ENCODE measurements at places on chromosomes 16 and 17.

GRCh38 chr16:84252184-84252583 lies 12.4 kb upstream of the KCNG4 start:
- DNase-seq = no peak

GRCh38 chr17:27284811-27285415 lies 9.0 kb upstream of the WSB1 start:
- no peak for DNase-seq

DNA sequence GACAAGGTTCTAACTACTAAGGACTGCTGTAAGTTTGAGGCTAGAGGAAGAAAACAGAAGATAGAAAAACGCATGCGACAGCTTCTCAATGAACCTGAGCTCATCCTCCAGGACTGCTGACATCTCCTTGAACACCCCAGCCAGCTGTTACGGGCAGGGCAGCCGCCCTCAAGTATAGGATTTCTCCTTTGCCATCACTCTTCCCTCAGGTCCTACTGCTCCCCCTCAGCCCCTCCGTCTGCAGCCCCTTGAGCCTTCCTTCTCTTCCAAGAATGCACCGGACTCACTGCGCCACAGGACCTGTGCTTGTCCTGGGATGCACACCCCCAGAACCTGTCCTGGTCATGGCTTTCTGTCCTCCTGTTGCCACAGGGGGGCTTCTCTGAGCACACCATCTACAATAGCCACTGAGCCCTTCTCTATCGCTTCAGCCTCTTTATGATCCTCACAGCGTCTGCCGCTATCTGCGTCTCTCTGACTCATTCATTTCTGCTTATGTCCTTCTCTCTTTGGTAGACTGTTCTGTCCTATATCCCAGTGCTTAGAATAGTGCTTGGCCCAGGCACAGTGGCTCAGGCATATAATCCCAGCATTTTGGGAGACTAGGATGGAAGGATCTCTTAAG lies 15.7 kb upstream of the XYLT2 start:
- no peak for DNase-seq

GRCh38 chr16:85284141-85284817 lies 172.0 kb upstream of the CIBAR2 start:
- DNase-seq = no peak

- DNase-seq = no peak
Measured at GRCh38 chr16:80844395-80844794, 40.0 kb upstream of the CDYL2 start.

DNA sequence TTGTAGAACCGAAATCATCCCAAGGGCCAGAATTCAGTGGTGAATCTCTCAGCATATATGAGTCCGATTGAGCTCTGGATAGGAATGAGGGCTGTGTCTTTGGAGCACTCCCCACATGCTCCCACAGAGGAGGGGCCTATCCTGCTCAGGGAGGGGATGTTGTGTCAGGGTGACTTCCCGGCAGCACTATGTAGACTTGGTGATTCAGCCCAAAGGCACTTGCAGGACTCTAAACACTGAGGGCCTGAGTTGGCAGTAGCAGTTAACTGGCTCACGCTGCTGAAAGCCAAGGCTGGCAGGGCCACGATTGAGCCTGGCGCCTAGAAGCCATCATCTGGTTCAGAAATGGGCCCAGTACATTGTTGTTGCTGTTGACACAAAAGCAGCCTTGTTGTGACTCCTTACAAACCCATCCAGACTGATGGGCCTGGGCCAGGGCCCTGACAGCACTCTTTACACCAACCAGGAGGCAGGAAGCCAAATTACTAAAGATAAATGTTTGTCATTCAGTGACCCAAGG lies 31.9 kb downstream of the NMT1 start:
- no peak for DNase-seq

DNA sequence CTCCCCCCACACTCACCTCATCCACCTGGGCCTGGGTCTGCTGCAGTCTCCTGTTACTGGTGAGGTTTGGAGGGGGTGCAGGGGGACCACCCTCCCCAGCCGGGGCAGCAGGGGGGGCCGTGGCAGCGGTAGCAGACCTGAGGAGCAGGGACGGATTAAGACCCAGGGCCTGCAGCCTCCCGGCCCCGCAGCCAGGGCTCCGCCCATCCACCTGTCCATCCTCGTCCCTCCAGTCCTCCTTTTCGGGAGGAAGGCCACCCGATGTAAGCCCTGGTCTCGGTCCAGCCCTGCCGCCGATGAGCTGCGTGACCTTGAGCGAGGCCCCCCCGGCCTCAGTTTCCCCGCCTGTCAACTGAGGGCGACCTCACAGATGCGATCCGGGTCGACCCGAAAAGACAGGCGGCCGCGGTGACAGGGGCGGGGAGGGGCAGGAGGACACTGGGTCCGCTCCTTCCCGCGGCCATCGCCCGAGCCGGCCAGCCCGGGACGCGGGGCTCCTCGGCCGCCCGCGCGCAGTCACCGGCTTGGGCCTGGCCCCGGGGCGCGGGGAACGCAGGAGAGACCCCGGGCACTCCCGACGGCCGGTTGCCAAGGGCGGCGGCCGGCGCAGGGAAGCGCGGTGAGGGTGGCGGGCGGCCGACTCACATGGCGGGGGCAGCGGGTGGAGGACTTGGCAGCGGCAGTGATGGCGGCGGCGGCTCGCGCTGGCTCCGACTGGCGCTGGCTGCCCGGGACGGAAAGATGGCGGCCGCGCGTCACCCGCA lies at the start of gene VAMP2:
VAMP2 (minus strand) TSS at position 716 of the 764 bp plus-strand sequence; CDS start at position 647, 69 bp downstream.
- DNase-seq = peak; percentile 82

DNA sequence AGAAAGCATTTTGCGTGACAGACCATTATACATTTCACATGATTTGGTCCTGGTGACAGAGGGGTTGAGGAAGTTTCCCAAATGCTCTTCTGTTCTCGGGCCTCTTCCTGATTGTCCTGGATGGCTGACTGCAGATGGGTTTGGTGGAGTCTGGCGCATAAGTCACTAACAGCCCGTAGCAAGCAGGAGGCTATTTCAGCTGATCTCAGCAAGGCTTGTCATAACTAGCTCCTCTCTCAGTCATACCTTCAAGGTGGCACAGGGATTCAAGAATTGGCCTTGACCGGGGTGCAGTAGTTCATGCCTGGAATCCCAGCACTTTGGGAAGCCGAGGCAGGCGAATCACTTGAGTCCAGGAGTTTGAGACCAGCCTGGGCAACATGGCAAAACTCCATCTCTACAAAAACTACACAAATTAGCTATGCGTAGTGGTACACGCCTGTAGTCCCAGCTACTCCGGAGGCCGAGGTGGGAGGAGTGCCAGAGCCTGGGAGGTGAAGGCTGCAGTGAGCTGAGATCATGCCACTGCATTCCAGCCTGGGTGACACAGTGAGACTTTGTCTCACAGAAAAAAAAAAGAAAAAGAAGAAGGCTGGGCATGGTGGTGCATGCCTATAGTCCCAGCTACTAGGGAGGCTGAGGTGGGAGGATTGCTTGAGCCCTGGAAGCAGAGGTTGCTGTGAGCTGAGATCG lies 68.9 kb upstream of the HAS3 start:
- DNase-seq = no peak

DNA sequence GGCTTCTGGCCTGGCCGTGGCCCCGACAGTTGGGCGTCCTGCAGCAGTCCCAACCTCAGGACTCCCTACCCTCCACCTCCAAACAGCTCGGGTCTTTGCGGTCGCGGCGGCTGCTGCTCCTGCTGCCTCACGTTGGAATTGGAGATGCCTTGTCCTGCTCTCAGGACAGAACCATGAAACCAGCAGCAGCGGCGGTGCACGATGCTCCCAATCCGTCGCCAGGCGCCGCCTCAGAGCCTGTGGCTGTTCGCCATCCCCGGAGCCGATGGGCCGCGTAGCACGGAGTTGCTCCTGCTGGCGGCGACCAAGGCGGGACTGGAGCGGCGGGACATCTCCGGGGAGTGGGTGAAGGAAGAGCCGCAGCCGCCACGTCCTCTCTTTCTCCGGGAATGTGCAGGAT lies 1965.9 kb downstream of the TP53TG3F start:
- no peak for DNase-seq

GRCh38 chr16:72443809-72444208 lies 271.9 kb upstream of the PMFBP1 start:
- no peak for DNase-seq

- DNase-seq = no peak
Measured at GRCh38 chr16:28292731-28293600, 641 bp downstream of the SBK1 start.

DNA sequence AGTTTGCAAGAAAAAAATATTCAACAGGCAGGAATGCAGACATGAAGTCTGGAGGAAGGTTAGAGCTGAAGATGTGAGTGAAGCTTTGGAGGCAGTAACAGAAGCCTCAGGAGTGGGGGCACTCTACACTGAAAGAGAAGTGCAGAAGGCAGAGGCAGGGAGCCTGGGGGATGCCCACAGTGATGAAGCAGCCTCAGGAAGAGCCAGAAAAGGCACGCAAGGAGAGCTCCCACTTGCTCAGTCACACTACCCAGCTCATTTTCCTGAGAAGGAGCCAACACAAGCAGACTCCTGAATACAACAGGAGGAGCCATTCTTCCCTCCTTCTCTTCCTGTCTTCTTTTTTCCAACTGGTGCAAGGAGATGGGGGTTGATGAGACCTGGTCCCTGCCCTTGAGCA lies 45.1 kb upstream of the DNAH9 start:
- no peak for DNase-seq

DNA sequence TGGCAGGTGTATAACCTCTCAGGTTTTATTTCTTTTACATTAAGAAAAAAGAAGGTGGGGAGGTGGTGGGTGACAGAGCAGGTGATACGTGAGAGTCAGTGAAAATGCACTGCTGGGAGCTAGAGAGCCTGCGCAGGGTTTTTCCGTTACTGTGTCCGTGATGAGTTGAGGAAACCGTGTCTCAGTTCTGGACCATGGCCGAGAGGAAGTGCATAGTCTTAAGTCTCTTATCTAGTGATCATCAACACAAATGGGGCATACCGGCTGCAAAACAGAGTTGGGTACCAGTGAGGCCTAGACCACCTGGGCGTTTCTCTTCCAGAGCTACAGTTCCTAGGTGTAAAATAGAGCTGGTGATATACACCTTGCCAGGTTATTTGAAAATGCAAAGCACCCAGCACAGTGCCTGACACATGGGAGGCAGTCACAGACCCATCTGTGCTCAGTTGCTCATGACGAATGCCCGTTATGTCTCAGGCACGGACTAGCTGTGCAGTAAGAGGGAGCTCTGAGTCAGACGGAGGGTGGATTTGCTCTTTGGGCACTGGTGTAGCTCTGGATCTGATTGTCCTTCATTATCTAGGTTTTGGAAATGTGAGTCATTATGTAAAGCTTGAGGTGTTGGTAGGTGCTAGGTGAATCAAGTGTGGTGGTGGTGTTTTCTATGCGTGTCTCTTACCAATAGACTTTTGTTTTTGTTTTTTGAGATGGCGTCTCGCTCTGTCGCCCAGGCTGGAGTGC lies 60.9 kb downstream of the RPTOR start:
- DNase-seq = no peak

- no peak for DNase-seq
Measured at GRCh38 chr16:4678596-4678995, 14.8 kb upstream of the NUDT16L1 start.

- DNase-seq = no peak
Measured at GRCh38 chr16:53059672-53060071, 4.9 kb downstream of the CHD9 start.

DNA sequence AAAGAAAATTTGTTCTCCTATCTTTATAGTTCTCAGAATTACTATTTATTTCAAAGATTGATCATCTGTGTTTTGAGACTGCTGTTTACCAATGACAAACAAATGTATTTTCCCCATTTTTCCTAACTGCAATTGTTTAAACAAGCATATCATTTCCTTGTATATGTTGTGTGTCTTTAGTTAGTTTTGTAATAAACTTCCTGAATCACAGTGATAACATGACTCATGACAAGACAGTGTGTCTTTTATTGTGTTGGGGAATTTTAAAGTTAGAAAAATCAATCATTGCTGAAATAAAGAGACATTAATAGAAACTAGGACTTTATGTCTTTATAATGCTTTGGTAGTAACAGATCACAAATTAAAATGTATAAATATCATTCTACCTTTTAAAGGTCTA lies 348.5 kb downstream of the KCNJ2 start:
- DNase-seq = no peak

DNA sequence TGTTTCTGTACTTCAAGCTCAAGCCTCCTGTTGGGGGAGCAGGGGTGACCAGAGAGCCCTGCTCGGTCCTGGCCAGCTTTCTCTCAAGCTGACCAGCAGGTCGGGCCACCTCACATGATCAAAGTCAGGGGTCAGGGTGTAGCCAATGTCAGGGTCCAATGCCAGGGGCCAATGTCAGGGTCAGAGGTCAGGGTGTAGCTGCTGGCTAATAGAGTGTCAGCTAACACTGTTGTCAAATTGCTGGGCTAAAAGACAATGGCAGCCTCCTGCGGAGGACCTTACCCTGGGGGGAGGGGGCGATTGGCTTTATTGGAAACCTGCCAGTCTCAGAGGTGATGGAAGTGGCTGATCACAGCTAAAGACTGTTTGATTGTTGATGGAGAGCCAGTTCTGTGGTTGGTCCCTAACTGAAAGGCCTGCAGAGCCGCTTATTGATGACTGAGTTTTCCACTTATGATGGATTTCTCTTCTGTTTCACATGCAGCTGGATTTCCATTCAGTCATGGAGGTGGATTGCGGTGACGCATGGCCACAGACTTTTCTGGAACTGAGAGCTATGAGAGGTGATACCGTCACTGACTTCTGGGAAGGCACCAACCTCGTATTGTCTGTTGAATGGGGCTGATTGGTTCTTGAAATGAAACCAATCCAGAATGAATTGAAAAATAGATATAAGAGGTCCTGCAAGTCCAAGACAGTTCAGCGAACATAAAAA lies 97.4 kb upstream of the ZFHX3 start:
- DNase-seq = no peak

- DNase-seq = no peak
Measured at GRCh38 chr16:30525844-30526136, 576 bp downstream of the ZNF768 start.

DNA sequence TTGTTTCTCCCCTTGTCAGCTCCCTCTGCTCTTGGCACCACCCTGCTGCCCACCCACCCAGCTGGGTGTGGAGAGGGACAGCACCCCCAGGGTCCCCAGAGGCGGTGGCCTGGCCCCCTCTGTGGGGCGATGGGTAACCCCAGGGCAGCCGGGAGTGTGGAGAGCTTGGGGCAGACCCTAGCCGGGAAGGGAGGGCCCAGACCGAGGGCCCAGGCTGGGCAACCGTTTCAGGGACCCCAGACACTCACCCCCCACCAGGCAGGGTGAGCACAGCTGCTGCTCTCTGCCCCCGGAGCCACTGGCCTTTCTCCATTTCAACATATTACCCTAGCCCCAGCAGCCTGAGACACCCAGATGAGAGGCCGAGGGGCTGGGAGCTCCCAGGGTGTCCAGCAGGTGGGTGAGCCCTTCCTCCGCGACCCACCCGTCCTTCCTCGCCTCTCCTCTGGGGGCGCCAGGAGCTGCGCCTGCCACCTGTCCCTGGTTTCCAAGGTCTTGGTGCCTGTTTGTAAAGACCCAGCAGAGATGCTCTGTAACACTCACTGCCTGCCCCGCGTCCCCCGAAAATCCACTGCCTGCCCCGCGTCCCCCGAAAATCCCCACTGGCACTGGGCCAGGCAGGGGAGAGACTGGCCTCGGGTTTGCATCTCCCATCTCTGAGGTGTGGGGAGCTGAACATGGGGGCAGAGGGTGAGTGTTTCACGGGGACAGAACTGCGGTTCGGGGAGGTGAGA lies 45.4 kb downstream of the BAHCC1 start:
- DNase-seq = no peak

Measured in T-helper 9 cell (primary cell).